ENCODE measurements at places on chromosomes 4 and X.

DNA sequence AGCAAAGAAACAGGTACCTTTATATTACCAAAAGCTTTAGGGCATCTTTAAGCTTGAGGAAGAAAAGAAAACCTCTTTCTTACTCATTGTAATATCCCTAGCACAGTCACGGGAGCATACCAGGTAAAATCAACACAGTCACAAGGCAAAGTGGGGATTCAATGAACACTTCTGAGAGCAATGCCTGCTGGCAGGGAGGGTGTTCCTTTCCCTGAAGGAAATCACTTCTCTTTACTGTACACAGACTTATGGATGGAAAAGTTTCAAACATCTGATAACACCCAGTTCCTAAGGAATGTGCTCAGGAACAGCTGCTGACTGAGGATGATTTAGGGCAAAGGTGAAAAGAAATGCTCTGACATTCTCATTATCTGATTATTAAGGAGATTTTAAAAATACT is 94.8 kb downstream of the MAML3 start:
- DNase-seq: no peak

DNA sequence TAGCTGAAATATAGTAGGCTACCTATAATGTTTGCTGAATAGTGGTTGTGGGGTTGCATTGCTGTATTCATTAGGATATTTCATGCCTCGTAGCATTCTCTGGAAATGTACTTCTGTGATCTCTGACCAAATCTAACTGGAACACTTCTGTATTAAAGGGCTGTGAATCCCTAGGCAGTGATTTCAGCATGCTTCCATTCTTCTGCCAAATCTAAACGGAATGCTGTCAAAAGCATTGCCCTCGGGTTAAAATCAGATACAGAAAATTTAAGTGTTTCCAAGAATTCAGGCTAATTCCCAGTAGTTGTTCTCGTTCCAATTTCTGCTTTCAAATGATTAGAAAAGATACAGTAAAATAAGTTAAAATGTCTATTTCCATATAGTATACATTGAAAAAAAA is 1847.5 kb upstream of the IGFBP7 start:
- DNase-seq: no peak

- DNase-seq: no peak
Measured at GRCh38 chr4:166658585-166658984, 575.7 kb downstream of the SPOCK3 start.

GRCh38 chrX:107712231-107713202 is 63.1 kb downstream of the TSC22D3 start:
- DNase-seq: peak; percentile 71

GRCh38 chr4:8778760-8779159 is 92.9 kb downstream of the HMX1 start:
- DNase-seq: no peak

DNA sequence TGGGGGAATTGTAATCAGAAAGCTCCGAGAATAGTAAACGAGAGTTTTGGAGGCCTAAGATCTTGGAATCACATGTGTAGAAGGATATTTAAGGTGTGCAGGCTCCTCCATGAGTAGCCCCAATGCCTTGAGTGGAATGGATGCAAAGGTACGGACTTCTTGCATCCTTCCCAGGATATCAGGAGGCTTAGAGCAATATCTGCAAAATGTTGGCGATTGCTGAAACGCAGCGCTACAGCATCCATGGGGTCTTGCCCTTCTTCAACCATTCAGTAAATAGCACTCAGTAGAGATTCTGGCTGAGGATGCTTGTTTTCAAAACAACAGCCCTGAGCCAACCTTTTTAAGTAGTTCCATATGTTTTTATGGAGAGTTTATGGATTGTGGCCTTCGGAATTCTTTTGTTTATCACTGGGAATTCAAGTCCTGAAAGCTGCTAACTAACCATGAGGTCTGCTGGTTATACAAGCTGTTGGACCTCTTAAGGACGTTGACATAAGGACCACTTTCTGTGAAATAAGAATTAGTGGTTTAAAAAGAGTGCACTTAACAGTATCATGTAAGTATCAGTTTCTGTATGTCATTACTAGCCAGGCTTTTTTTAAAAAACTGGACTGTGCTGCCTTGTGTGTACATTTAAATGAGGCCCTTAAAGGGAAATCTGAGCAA is 228.8 kb upstream of the PGRMC2 start:
- DNase-seq: no peak

- DNase-seq: no peak
Measured at GRCh38 chr4:100811046-100811445, 293.2 kb upstream of the EMCN start.

DNA sequence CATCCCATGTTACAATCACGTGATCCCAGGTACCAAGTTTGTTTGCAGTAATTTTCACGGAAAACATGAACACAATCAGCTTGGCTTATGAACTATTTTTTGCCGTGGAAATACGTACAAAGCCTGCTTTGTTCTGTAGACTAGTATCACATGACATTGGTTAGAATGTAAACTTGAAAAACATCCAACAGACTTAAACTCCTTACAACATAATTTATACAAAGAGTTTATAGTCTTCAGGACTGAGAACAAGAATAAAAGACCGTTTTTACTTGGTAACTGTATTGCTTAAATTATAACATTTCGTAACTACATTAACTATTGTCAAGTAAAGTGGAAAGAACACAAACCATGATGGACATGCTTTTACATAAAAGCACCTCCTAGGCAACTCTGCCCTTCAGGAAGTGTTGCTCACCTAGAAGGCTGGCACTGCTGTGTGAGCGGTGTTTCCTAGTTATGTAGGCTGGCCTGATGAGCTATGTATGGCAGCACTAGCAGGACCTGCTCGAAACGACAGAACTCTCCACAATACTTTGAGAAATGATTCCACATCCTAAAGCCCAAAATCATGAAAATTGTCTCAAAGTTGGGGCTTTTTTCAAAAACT is 41.8 kb upstream of the WDR1 start:
- no peak for DNase-seq

GRCh38 chr4:118335774-118336173 is 17.0 kb downstream of the PRSS12 start:
- DNase-seq: no peak

DNA sequence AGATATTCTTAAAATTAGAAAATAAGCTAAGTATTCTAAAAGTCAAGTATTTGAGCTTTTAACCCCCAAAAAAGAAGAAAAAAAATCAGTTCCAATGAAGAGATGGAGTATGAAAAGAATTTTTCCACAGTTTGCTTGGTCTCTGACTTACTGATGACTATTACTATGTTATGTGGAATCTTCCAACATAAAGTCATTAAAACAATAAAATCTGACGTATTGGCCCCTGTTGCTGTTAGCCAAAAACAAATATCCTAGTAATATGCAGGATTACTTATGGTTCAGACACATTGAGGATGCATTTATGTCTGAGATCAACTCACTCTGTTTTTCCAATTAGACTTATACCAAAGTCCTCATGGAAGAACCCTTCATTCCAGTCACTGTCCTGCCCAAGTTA is 517.2 kb upstream of the ADGRL3 start:
- no peak for DNase-seq

DNA sequence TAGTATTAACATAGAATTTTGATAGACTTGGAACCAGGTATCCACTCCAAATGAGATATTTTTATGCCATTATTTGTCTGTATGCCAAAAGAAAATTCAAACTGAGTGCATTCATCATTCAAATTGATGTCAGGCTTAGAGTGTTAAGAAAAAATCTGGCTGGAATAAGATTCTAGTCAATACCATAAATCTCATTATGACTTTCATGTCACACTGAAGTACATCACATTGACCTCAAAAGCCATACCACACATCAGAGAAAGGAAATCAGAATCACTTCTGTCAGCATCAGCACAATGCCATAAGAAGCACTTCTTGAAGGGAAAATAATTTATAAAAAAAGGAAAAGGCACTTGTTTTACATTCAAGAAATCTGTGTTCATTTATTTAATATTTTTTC is 119.0 kb upstream of the BMP3 start:
- no peak for DNase-seq

All from tibial artery (tissue), 4 donors.